ELR (cell line): ENCODE measurements at places on chromosomes 7 and 10.

DNA sequence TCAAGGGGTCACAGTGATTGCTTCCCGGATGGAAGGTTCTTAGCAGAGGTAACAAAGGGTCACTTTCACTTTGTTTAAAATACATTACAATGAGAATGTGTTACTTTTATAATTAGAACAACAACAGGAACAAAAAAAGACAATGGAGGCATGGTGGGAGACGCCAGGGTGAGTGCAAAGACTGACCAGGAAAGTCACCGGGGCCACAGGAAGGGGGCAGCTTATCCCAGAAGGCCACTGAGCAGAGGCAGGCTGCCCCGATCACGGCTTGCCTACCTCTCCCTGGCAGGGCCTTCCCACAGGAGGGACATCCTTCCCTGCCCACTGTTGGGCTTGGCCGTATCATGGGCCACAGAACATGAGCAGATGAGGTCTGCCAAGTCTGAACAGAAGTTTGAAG, 46.8 kb upstream of the ENO4 start:
- no peak for DNase-seq

DNA sequence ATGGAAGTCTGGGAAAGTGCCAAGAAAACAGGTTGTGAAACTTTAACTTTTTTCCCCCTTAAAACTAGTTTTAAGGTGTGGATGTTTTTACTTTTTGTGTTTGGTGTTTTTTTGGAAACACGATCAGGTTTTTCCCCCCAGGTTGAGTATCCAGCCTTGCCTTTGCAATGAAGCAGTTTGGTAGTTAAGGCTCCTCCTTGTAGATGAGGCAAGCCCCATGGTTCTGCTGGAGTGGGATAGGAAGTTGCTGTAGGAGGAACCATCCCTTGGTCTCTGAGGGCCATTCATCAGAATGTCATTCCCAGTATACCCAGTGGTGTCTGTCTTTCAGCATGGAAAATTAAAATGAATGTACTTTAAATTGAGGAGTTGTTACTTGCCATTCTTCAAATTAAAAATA, 2.7 kb downstream of the CUL1 start:
- DNase-seq = peak; percentile 42

GRCh38 chr10:88066876-88067275, 203.5 kb downstream of the PTEN start:
- DNase-seq = no peak

- DNase-seq = no peak
Observed at GRCh38 chr7:144527051-144527471, 123.6 kb upstream of the NOBOX start.
